ENCODE measurements at places on chromosomes 5 and 9.

GRCh38 chr5:4625206-4625896 is 514.8 kb upstream of the ADAMTS16 start:
- no peak for DNase-seq

DNA sequence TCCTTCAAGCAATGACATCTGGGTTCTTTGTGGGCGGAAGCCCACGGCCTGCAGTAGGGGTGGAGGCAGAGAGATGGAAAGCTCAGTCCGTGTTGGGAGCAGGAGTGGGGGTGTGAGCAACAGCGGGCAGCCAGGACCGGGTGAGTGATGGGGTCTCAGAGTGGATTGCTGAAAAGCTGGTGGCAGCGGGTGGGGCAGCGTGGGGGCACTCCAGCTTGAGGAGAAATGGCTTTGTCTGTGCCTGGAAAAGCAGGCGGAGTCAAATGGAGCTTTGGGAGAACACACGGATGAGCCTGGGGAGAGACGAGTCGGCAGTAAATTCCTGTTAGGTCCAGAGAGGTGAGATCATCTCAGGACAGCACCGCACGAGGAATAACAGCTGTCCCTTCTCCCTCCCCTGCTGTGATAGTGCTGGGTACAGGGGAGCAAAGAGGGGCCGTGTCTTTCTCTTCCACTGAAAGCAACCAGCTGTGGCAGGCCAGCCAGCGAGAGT is 42.1 kb downstream of the CACNA1B start:
- DNase-seq: no peak

DNA sequence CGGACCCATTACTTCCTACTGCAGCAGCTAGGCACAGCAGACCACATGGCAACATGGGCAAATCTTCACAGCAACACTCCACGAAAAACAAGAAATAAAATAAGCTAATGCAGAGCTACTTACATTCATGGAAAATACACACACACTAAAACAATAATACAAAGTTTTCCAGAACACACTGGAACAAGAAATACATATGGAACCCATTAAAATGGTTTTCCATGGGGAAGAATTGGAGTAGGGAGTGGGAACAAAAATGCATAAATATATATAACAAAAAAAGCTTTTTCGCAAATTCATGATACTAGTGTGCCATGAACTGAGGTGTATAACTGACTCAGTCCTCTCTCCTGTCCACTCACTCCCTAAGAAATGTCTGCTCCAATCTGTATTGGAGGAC is 8.3 kb downstream of the ADAMTS12 start:
- DNase-seq: no peak

GRCh38 chr5:143986516-143987212 is 174.7 kb downstream of the HMHB1 start:
- no peak for DNase-seq

- DNase-seq: no peak
These were observed 174.5 kb upstream of the MAP1B start for GRCh38 chr5:71932655-71933338.

- DNase-seq: no peak
These were observed 602.4 kb upstream of the CLINT1 start for GRCh38 chr5:158461240-158461854.

DNA sequence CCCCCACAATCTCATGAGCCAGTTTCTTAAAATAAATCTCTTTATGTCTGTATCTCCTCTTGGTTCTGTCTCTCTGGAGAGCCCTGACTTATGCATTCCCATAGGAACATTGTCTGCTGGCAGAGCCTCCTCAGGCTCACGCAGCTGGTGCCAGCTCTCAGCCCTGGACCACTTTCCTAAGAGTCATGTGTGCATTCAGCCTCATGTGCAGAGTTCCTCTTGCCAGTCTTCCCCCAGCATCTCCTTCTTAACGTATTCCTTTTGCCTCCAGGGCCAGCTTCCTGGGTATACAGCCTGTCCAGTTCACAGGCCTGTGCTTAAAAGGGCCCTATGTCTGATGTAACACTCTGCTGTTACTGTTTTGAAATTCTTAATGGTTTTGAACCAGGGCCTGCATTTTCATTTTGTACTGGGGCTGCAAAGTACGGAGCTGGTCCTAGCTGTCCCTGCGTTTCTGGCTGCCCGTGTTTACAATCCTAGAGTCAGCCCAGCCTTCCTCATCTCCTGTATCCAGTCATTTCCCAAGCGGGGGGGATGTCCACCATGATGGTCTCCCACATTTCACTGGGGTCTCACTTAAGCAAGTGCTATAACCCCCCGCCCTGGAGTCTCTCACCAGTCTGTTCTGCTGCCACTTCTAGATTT is 18.1 kb downstream of the ANKRD33B start:
- DNase-seq: no peak

GRCh38 chr5:126488443-126489065 is 65.3 kb downstream of the GRAMD2B start:
- DNase-seq: no peak

GRCh38 chr5:39190311-39191102 is 28.9 kb downstream of the FYB1 start:
- DNase-seq: no peak

DNA sequence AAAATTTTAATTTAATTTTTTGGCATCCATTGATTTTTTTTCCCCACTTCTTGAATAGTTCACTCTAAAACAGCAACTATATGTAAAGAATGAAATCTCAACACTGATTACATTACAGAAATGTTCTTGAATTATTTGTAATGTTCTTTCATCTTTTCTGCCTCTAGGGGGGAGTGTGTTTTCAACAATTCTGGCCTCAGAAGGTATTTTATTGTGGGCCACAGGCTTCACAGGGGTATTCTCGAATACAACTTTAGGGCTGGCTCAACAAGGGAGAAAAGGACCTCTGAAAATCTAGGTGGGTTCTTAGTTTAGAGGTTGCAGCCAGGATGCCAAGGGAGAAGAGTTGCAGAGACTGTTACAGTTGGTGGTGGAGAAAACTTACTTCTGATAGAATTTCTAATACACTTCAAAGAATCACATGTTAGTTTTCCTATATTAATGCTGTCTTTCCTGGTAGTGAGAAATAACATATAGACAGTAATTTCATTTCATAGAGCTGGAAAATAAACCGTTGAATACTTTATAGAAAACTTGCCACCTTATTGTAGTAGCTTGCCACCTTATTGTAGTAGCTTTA is 3.6 kb upstream of the NPR3 start:
- no peak for DNase-seq

- DNase-seq: no peak
These were observed 226 bp upstream of the RANBP17 start for GRCh38 chr5:170861667-170861916.

DNA sequence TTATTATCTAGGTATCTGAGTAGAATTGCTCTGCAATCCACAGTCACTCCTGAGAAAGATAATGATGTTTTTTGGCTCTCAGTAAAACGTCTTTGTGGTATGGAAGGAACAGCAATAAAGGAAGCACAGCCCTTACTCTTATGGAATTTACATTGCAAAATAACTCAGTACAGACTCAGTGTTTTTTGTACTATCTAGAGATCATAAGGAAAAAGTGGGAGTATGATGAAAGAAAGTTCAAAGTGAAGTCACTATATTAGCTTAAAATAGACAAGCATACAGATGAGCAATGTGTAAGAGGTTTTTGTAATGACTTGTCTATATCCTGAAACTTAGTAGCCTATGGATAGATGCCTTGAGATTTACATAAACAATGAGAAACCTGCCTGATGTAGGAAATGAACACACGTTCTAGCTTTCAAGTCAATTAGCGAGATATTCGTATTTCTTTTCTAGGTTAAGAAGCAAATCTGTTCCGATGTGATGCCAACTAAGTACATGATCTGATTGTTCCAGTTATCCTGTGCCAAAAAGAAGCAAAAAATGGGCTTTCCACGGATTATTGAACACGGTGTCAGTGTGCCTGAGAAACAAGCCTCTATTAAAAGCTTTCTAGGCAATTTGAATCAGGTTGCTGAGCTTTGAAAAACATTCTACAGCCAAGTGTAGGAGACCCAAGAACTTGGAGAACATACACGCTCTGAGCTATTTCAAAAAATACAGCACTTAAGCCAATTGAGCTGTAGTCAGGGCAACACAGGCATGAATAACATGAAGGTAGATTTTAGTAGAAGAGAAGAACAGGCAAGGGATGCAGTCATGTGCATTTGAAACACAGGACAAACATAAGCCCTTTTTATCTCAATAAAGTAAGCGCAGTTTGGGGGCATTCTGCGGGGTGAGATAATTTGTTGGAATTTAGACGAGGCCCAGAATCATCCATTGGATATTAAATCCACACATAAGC is 86.3 kb upstream of the TAF11L2 start:
- no peak for DNase-seq
